ENCODE measurements at places on chromosomes 12 and 14.
A peak's percentile ranks its signal among the peaks of the same experiment; 100 is the strongest.

DNA sequence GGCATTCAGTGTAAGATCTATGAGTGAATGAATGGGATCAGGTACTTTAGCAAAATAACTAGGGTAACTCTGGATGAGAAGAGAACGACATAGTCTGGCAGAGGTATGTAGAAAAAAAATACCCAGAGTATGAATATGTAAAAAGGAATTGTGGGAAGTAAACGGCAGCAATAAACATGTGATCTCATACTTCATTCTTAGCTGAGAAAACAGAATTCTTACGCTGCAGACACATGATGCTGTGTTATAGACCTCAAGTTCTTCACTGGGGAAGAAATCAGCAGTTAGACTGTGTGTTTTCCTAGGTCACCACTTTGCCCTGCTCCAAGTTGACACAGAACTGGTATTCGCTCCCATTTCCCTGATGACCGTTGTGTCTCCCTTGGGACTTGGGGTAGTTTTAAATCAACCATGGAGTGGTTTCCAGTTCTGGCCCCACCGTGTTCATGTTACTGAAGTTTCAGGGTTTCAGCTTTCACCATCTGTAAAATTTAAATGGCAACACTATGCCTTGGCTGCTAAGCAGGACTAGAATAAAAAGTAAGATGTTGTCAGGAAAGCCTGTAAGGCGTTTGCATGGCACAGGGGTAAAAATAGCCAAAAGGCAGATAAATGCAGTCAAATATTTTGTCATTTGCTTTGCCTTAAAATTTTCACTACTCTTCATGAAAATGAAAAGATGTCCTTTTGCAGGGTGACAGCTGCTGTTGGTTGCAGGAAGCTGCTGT is 223.7 kb downstream of the PELI2 start:
- DNase-seq: no peak

DNA sequence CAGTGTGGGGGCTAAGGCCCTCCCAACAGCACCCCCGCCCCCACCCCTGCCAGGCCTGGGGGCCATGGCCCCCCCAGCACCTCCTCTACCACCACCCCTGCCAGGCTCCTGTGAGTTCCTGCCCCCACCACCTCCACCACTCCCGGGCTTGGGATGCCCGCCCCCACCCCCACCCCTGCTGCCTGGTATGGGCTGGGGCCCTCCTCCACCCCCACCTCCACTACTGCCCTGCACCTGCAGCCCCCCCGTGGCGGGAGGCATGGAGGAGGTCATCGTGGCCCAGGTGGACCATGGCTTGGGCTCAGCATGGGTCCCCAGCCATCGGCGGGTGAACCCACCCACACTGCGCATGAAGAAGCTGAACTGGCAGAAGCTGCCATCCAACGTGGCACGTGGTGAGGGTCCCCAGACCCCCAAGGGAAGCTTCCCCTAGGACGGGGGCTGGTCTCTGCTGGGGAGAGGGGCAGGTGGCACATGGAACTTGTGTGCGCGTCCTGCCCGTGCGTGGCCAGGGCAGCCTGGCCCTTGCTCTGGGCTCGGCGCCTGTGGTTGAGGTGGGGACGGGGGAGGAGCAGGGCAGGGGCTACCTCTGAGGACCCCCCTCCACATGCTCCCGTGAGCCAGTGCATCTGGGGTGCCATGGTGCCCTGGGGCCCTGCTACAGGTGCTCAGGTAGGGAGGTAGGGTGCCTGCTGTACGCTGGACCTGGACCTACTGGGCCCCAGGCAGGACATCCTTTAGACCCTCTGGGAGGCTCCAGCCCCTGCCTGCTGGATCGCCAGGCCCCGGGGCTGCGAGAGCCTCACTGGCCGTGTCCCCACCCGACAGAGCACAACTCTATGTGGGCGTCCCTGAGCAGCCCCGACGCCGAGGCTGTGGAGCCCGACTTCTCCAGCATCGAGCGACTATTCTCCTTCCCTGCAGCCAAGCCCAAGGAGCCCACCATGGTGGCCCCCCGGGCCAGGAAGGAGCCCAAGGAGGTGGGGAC is 16.1 kb upstream of the ADSS1 start:
- DNase-seq: no peak

DNA sequence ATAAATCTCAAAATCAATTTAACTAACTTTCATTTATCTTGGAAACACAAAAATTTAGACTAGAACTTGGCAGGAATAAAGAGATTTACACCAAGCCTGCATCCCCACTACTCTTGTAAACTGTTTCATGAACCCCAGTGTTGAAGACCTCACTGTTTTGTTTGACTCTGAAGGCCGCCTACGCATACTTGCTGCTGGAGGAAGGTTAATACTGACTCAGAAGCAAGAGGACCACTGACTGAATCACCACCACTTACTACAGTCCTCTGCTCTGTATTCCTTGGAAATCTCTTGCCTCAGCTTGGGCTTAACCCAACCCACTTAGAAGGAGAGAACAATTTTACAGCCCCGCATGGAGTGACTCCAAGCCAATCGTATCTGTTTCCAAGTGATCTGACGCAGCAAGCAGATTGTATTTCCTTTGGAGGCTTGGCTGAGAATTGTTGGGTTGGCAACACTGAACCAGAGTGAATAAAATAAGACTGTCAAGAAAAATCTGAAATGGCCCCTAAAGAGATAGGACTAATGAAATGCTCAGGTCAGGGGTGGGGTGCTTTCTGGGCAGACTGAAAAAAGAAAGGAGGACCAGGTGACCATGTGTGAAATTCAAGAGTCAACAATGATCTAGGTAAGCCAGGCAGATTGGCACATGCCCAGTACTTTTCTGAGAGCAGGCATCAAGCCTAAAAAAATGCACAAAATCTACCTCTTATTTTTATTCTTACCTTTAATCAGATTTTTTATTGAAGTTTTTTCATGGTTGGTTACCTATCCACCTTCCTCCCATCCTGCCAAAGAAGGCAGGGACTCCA is 248.6 kb downstream of the ZFP36L1 start:
- DNase-seq: peak; percentile 98

GRCh38 chr12:16189849-16190248 is 87.6 kb downstream of the SLC15A5 start:
- no peak for DNase-seq

DNA sequence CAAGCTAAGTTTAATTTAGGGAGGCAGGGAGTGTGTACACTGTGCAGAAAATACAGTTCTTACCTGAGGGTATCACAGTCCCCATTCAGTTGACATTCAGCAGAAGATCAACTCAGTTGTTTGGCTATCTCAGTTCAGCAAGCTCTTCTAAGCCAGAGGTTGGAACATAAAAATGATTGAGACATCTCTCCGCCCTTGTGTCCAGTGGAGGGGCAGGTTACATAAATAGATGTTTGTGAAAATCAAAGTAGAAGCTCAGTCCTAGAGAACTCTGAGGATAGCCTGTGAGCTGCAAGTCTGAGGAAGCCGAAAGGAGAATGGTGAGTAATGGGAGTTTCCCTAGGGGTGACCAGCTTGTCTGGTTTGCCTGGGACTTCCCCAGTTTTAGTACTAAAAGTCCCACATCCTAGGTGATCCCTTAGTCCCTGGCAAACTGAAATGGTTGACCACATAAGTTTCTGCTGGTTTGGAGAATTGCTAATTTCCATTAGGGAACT is 251.4 kb upstream of the ATP2B1 start:
- no peak for DNase-seq

DNA sequence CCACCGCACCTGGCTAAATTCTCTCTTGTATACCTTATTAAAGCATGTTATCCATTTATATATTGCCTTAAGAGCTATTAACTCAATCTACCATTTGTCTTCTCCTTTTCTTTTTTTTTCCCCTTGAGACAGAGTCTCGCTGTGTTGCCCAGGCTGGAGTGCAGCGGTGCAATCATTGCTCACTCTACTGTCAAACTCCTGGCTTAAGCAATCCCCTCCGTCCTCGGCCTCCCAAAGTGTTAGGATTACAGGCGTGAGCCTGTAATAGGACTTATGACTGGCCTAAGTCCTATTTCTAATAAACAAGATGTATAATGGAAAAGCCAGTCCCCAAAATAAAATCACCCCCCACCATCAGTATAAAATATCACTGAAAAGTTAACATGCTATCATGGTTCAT is 14.4 kb downstream of the SNX6 start:
- no peak for DNase-seq

GRCh38 chr12:125684968-125685790 is 619.9 kb downstream of the AACS start:
- DNase-seq: no peak

DNA sequence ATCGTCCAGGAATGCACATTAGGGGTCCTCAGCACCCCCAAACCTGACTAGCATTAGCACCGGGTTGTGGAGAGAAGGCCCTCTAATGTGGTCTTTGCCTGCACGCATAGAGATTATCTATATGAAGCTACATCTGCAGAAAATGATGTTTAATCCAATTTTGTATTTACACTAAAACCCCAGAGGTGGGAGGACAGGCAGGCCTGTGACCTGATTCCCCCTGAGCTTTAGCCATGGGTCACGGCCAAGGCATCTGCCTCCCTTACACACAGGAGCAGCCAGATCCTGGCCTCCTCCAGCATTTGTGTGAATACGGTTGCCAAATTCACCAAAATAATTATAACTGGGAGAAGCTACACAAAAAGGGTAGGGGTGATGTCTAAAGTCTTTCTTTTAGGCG is 7.0 kb downstream of the APOLD1 start:
- no peak for DNase-seq

- DNase-seq: no peak
Measured at GRCh38 chr12:108802101-108802961, 55.1 kb downstream of the SSH1 start.

GRCh38 chr14:24052656-24053547 is 1.1 kb downstream of the CARMIL3 start:
- DNase-seq: no peak

GRCh38 chr12:52578469-52578868 is 4.8 kb upstream of the KRT74 start:
- DNase-seq: no peak

- DNase-seq: no peak
Measured at GRCh38 chr12:65188179-65188701, 18.9 kb downstream of the LEMD3 start.

- no peak for DNase-seq
Measured at GRCh38 chr14:98501836-98502235, 770.2 kb downstream of the BCL11B start.

GRCh38 chr12:29574500-29574899 is 77.0 kb upstream of the OVCH1 start:
- DNase-seq: no peak

DNA sequence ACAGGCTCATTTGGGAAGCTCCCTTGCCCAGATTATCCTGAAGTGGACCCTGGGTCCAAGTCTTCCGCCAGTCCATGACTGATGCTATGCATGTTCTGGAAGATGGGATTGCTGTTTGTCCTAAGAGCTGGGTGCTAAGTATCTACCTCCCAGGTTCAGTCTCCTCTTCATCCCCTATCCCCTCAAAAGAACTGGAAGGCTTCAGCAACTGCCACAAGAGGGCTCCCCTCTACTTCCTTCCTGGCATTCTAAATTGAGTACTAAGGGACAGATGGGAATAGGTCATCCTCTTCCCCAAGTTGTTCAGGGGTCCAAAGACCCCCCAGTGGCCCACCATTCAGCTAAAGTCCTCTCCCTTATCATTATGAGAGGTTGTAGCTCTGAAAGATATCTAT is 9.0 kb upstream of the FKBP11 start:
- DNase-seq: no peak

DNA sequence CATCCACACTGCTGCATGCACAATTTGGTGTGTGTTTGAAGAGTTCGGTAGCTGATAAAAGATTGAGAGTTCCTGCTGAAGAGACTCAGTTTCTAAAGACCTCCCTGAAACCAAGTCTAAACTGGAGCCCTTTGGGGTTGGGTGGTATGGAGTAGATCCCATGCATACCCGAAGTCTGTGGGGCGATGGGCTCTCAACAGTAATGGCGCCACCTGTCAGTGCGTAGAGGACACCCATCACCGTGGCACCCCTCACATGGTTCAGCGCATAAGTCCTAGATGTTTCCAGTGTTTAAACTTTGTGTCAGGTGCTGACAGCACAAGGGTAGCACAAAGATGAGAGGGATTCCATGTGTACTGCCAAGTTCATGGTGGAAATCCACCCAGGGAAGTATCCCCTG is 85.9 kb downstream of the ESR2 start:
- DNase-seq: no peak

GRCh38 chr14:81523616-81524015 is 10.0 kb downstream of the SEL1L start:
- no peak for DNase-seq

GRCh38 chr14:88009486-88009885 is 4.6 kb downstream of the GPR65 start:
- no peak for DNase-seq

- DNase-seq: no peak
Measured at GRCh38 chr12:76698966-76699365, 64.9 kb upstream of the ZDHHC17 start.

GRCh38 chr12:69898236-69898635 is 73.2 kb downstream of the MYRFL start:
- DNase-seq: peak; percentile 44

- no peak for DNase-seq
Measured at GRCh38 chr14:56753396-56753795, 56.9 kb downstream of the OTX2 start.

DNA sequence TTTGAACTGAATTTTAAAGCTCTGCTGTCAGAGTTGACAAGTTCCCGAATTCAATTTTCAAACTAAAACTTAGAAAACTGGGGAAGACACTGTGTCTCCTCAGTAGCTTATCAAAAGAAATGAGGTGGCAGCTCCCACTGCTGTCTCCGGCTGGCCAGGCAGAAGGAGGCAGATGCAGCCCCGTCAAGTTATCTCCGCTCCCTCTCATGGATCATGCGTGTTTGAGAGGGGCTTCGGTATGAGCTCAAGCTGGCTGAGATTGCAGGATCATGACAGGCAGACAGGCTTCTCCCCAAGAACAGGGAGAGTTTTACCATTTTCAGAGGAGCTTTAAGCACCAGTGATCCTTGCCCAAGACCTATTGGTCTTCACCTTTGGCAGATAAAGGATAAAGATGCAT is 88.8 kb downstream of the NEDD1 start:
- DNase-seq: no peak

- no peak for DNase-seq
Measured at GRCh38 chr12:7929083-7929792, 6.7 kb downstream of the SLC2A3 start.

GRCh38 chr12:124548854-124549378 is 18.5 kb downstream of the NCOR2 start:
- DNase-seq: peak; percentile 57

- DNase-seq: no peak
Measured at GRCh38 chr14:49975799-49976198, 82.9 kb downstream of the ARF6 start.

DNA sequence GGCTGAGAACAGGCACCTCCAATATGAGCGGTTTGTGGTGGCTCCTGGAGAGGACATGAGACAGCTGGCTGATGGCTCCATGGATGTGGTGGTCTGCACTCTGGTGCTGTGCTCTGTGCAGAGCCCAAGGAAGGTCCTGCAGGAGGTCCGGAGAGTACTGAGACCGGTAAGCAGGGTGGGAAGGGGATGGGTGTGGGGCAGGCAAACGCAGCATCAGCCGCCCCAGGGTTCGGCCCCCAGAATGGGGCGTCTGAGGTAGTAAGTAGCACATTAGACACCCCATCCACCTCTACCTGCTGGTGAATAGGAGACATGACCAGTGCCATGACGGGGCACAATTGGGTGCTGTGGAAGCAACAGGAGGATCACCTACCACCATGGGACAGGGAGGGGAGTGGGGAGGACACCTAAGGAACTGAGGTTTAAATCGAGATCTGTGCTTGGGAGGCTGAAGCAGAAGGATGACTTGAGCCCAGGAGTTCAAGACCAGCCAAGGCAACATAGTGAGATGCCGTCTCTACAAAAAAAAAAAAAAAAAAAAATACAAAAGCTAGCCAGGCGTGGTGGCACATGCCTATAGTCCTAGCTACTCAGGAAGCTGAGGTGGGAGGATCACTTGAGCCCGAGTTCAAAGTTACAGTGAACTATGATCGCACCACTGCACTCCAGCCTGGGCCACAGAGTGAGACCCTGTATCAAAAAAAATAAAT is 25.5 kb downstream of the ITGA7 start:
- DNase-seq: no peak

GRCh38 chr12:9118158-9118557 is 2.4 kb upstream of the A2M start:
- no peak for DNase-seq

Measured in AG04449 (cell line).